ENCODE measurements at places on chromosomes 3 and 15.

DNA sequence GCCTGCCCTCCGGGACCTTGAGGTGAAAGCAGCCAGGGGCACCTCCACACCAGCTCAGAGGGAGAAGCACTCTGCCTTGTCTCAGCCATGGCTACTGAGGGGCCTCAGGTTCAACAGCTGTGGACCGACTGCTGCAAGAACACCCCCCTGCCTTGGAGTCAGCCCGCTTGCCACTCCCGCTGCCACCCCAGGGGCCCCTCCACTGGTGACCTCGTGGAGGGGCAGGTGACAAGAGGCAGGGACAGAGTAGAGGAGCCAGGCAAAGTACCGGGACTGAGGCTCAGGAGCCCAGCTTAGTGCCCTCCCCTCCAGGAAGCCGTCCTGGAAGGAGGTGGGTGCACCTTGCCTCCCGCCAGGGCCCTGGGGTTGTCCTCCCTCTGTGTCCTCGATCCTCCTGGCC lies 79.6 kb upstream of the RPL32 start:
- no peak for DNase-seq

- no peak for DNase-seq
These were observed 353.1 kb downstream of the MECOM start for GRCh38 chr3:169310184-169310939.

DNA sequence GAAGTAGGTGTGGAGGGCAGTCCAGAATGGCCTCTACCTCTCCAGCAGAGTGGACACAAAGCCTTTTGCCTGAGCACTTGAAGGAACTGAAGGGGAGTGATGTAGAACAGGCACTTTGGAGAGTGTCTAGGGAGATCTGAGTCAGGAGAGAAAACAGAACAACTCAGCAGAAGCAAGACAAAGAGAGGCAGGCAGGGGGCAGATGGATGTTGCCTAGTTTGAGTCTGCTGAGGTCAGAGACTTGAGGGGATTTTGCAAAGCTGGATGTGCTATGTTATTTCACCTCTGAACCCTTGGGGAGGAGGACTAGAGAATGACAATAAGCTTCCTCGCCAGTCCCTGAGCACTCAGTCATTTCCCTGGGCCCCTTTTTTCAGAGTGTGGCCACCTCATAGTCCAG lies 366.4 kb downstream of the EPHB1 start:
- DNase-seq, result no peak

- no peak for DNase-seq
These were observed 29.3 kb downstream of the SPSB4 start for GRCh38 chr3:141080431-141080830.
